GM19239 (cell line): ENCODE measurements at places on chromosomes 7 and 10.
A peak's percentile ranks its signal among the peaks of the same experiment; 100 is the strongest.

DNA sequence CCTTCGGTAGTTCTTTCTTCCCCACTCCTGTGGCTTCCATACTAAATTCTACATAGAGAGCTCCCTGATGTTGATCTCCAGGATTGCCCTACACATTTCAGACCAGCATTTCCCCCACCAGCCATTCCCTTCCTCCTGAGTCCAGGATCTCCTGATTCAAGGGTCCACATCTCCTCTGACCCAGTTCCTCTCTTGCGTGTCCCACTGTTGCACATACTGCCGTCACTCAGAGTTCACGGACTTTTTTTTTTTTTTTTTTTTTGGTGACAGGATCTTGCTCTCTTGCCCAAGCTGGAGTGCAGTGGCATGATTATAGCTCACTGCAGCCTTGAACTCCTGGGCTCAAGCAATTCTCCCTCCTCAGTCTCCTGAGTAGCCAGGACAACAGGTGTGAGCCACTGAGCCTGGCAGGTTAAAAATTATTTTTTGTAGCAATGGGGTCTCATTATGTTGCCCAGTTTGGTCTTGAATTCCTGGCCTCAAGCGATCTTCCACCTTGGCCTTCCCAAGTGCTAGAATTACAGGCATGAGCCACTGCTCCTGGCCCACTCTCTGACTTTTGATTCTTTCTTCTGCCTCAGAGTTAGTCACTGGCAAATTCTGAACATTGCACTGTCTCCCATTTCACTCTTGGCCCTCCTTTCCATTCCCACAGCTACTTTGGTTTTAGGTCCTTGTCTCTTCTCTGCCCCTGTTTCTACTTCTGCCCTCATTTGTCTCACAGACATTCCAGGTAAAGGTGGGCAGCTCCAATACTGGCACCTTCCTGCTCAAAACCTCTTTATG, 29.6 kb upstream of the ZRANB1 start:
- DNase-seq = no peak

DNA sequence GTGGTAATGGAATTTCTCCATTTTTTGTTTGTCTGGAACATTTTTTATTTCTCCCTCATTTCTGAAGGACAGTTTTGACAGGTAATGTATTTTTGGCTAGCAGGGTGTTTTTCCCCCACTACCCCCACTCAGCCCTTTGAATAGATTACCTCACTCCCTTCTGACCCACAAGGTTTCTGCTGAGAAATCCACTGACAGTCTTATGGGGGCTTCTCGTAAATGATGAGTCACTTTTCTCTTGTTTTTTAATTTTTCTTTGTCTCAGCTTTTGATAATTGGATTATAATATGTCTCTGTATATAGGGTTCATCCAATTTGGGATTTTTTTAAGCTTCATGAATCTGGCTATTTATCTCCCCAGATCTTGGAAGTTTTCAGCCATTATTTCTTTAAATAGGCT, 74.7 kb upstream of the CCDC71L start:
- no peak for DNase-seq

- DNase-seq = no peak
These were observed 6.3 kb downstream of the LIPF start for GRCh38 chr10:88670497-88670896.

DNA sequence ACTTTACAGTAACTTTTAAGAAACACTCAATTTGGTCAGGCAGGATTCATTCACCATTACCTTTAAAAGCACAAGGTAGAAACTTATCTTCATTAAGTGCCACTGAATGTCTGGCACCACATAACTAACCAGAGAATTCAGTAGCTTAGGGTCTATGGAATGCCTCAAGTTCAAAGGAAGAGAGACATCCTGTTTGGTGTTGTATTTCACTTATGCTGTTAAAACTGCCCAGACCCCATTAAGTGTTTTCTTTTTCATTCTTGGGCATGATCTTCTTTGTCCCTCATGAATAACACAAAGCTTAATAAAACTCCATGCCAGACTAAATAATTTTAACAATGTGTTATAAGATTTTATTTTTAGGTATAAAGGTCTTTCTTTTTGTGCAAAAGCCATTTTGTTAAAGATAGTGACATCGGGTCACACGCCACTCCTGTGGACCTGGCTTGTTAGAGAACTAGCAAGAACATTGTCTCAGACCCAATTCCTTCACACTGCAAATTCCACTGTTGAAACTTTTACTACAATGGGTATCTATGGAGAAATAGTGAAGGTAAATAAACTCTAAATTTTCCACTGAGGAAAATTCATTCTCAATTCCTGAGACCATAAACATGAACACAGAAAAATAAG, 221.0 kb downstream of the TWIST1 start:
- DNase-seq = no peak

- DNase-seq = no peak
These were observed 21.7 kb downstream of the ZCWPW1 start for GRCh38 chr7:100406767-100407166.

GRCh38 chr7:105178177-105178576, 164.2 kb downstream of the KMT2E start:
- DNase-seq = no peak

- DNase-seq = no peak
These were observed 221.7 kb upstream of the DKK1 start for GRCh38 chr10:52092390-52092789.

DNA sequence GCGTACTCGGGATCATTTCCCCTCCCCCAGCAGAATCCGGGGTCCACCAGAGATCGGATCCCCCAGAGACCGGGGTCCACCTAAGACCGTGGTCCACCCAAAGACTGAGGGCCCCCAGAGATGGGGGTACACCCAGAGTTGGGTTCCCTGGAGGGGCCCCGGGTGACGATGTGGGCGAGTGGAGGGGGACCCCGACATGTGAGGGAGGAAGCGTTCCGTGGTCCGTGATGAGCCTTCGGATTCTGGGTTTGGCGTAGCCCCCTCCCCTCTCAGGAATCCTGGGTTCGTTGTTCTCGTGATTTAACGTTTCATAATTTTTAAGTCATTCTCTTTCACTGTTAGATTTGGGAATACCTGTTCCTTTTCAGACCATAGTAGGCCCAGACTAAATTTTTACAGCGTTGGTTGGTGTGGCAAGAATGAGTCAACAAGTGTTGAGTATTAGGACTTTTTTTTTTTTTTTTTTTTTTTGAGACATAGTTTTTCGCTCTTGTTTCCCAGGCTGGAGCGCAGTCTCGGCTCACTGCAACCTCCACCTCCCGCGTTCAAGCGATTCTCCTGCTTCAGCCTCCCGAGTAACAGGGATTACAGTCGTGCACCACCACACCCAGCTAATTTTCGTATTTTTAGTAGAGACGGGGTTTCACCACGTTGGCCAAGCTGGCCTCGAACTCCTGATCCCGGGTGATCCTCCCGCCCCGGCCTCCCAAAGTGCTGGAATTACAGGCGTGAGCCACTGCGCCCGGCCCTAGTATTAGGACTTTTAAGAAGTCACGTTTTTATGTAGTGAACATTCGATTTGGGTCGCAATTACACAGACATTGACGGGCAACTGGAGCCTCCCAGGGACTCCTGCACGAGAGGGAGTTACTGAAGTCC, 672 bp downstream of the GTPBP4 start:
- no peak for DNase-seq

DNA sequence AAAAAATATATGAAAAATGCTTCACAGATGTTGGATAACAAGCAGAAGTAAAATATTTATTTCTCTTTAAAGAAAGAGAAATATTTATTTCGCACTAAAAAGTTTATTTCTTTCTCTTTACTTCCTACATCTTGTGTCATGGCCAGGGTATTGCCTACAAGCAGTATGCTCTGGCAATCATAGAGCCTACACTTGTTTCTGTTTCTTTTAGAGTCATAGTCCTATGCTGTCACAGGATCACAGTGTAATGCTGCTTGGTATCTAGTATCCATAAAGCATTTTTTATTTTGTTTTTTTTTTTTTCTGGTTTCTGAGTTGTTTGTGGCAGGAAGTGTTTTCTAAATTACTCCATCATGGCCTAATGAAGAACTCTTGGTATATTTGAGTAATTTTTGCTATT, 116.0 kb downstream of the ATRNL1 start:
- DNase-seq = no peak

- no peak for DNase-seq
These were observed 520.6 kb downstream of the CCSER2 start for GRCh38 chr10:84848967-84849366.

DNA sequence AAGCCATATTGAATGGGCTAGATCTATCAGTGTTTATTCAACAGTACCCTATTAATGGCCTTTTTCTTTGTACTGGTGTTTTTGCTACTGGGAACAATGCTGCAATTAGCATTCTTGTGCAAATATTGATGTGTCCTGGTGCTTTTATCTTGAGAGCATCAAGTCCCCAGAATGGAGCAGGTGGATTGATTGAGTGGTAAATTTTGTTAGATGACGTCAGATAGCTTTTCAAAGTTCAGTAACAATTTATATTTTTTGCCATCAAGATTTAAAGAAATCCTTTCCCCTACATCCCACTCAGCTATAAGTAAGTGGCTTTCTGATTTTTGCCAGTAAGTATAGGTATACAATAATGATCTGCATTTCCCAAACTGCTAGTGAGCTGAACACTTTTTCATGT, 63.4 kb upstream of the SYPL1 start:
- no peak for DNase-seq

- peak; percentile 62 for DNase-seq
These were observed 193.2 kb downstream of the MYOF start for GRCh38 chr10:93288679-93289634.

DNA sequence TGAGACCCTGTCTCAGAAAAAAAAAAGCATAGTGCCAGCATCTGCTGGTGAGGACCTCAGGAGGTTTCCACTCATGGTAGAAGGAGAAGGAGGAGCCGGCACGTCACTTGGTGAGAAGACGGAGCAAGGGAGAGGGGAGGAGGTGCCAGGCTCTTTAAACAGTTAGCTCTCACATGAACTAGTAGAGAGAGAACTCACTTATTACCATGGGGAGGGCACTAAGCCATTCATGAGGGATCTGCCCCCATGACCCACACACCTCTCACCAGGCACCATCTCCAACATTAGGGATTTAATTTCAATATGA, 62.9 kb upstream of the VKORC1L1 start:
- DNase-seq = no peak

DNA sequence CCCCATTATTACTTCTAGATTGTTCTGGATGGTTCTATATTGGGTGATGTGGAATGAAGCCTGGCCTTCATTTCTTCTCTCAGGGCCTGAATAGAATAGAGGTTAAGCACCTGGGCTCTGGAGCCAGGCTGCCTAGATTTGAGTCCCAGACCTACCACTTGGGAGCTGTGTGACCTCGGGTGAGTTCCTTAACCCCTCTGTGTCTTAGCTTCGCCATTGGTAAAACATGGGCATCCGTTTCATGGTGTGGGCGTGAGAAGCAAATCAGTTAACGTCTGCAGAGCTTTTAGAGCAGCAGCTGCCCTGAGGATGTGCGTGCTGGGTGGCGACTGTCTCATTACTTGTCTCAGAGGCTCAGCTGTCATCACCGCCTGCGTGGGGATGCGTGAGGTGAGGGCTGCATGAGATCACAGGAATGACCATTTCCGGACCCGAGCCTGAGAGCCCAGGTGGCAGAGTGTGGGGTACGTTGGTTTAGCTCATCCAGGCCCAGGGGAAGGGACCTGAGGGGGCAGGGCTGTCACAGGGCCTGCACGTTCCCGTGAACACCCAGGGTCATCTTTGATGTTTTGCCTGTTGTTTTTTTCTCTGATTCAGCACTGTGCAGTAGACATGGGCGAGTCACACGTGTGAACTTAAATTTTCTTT, 9.7 kb downstream of the AGAP3 start:
- no peak for DNase-seq

DNA sequence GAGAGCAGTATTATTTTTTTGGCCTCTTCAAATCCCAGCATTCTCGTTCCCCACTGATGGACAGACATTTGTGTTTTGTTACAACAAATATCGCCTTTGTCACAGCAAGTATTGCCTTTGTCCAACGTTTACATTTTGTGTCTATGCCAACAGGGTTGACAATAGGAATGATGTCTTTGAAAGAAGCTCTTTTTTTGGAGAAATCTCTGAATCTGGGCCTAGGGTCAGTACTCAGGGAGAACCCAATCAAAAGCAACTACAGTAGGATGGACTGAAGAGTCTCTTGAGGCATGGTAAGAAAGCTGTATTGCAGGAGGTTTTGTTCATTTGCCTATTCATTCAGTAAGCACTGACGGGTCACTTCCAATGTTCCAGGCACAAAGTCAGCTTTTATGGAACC, 57.7 kb upstream of the KLF14 start:
- DNase-seq = no peak

- DNase-seq = no peak
These were observed 12.8 kb downstream of the WDR86 start for GRCh38 chr7:151397026-151397425.

DNA sequence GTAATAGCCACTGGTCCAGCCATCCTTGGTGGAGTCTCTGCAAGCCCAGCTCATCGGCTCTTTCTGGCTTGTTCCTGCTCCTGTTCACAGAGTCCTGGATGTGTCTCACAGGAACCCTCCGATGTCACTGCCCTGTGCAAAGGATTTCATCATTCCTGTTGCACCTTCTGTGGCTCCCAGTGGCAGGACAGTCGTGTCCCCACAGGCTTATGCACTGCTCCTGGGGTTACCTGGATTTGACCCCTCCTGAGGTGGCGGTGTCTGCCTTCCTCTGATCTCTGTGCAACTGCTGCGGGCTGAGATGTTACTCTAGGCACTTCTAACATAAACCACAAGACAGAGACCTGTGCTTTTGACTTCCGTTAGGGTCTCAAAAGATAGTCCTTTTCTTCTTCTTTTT, 30.6 kb downstream of the APBB1IP start:
- no peak for DNase-seq

DNA sequence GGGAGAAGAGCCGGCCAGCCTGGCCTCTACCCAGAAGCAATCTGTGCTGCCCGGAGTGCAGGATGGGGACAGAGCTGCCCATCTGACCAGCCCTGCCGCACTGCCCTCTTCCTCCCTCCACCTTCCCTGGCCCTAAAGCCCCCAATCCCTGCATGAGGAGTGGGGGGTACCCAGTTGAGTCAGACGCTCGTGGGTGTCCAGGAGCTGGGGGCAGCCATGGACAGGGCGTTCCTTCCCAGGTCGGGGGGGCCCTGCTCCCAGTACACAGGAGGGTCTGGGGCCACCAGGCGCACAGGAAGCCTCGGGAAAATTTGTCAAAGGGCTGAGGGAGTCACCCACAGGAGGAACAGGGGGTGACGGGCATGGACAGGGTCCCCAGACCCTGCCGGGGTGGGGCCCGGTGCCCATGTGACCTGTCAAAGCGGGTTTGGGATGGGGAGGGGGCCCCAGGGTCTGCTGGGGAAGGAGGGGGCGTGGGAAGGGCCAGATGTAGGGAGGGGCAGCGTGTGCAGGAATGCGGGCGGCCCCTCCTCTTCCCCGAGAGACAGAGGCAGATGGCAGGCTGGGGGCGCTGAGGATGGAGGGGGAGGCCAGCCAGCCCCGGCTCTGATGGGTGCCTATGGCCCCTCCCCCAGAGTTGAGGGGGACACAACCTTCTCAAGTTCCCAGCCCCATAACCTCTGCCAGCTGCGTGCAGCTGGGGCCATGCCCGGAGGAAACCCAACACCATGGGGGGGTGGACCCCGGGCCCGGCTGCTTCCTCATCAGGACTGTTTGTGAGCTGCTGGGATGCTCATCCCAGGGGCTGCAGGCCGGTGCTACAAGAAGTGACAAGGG, 21.5 kb upstream of the GRIFIN start:
- no peak for DNase-seq

DNA sequence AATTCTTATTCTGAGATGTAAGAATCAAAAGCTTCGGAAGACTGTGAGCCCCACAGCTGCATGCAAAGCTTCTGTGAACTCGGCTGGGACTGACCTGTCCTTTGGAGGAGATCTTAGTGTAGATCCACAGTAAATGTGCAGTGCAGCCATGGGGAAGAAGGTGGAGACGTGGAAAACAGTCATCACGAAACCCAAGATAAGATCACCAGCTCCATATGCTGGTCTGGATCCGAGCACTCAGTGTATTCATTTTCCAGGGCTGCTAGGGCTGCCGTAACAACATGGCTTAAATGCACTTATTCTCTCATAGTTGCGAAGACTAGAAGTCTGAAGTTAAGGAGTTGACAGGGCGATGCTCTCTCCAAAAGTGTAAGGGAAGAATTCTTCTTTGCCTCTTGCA, 143.0 kb upstream of the TCF7L2 start:
- no peak for DNase-seq
